ENCODE measurements at places on chromosomes 7 and 10.

DNA sequence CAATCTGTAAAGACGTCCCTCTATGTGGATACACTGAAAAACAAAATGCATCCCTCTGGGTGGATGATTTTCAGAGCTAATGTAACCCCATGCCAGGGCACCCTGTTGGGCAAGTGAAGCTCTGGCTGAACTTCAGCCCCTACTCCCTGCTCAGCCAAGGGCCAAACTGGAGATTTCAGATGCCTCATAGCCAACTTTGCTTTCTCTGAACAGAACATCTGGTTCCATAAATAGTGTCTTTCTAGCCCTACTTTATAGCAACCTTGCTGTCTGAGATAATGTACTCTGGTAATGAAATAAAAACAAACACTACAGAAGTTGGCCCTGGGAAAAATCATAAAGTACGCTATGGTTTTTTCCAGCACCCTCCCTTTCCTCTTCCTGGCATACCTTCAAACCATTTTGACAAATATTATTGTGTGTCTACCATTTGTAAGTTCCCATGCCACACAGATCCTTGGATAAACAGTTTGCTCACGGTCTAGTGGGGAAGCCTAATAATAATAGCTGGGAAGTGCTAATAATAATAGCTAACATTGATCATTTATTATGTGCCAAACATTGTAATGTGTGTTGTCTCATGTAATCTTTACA, 3.4 kb downstream of the ENTPD1 start:
- DNase-seq = no peak

DNA sequence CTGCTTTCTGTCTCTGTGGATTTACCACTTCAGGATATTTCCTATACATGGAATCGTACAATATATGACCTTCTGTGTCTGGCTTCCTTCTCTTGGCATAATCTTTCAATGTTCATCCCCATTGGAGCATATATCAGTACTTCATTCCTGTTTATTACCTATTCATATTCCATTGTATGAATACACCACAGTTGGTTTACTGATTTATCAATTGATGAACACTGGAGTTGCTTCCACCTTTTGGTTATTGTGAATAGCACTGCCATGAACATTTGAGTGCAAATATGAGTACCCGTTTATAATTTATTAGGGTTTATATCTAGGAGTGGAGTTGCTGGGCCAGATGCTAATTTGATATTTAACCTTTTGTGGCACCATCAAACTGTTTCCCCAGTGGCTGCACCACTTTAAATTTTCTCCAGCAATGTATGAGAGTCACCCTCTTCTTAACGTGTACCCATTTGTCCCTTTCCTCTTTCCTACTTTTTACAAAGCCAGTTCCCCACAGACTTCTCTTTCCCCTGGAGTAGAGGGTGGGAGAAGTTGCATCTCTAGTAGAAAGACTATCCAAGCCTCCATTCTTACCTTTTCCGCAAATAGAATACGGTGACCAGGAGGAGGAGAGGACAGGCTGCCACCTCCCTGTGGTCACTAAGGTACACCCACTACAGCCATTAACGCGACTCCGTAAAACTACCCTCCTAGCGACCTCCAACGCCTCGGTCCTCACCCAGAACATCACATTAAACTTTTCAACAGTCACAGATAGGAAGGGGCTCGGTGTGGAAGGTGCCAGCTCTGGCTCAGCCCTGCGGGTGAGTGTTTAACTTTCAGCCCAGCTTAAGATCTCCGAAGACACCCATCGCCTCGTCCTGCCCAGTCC, 25.6 kb downstream of the SCD start:
- no peak for DNase-seq

DNA sequence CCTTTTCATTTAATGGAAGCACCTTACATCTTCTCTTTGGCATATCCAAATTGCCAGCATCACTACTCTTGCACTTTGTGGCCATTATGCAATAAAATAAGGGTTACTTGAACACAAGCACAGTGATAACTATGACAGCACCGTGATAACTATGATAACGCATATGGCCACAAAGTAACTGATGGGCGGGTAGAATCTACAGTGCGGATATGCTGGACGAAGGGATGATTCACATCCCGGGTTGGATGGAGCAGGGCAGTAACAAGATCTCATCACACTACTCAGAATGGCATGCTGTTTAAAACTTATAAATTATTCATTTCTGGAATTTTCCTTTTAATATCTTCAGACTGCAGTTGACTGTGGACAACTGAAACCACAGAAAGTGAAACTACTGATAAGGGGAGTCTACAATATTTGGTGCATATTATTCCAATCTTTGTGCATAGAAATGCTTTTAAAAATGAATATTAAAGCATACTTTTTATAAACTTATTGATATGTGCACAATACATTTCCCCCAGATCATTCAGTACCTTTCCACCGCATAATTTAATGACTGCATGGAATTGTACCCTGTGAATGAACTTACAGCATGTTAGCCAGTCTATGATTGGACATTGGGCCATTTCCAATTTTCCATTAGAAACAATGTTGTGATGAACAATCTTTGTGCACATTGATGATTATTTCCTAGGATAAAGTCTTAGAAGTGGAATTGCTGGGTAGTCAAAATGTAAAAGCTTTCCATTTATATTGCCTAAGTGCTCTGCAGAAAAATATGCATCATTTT, 136.4 kb downstream of the WNT2 start:
- DNase-seq = no peak

GRCh38 chr10:50216894-50217293, 34.4 kb downstream of the ASAH2 start:
- no peak for DNase-seq

DNA sequence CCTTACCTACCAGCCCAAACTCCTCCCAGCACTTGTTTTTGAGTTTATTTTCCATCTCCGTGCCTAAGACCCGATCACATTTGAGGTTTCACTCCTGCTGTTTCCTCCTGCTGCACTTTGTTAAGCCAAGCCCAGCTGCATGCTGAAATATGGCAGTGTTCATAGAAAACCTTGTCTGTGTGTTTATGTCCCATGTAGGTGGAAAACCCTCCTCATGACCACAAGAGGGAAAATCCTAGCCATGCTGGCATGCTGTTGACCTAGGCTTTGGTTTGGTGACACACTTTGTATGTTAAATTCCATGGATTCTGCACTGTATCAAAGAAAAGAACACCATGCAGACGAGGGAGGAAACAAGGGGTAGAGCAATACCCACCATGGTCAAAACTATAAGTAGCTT, 154.4 kb downstream of the CUBN start:
- no peak for DNase-seq

Data from stimulated activated CD4-positive, alpha-beta T cell treated with anti-CD3 and anti-CD28 coated beads, Interleukin-2, amount 100 ng/mL, for 4 hours (primary cell).